CD4-positive, CD25-positive, alpha-beta regulatory T cell (primary cell): ENCODE measurements at places on chromosomes 5 and 9.

GRCh38 chr5:31531543-31531887, 378 bp downstream of the DROSHA start:
- no peak for DNase-seq

DNA sequence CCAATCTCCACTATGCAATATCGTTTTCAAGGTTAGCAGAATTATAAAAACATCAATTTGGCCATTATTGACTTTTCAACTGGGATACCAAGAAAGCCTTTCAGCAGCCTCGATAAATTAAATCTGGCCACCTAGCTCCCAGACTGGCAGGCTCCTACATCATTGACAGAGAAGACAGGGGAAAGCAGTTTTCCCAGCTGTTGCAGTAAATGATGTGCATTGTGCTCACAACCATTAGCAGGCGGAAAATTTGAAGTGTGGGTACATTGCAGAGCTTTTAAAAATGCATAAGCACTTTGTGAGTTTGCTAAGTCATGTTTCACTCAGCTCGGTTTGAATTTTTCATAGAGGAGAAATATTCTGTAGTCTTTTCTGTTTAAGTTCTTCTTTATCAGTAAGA, 297.9 kb downstream of the KCTD16 start:
- DNase-seq = no peak

DNA sequence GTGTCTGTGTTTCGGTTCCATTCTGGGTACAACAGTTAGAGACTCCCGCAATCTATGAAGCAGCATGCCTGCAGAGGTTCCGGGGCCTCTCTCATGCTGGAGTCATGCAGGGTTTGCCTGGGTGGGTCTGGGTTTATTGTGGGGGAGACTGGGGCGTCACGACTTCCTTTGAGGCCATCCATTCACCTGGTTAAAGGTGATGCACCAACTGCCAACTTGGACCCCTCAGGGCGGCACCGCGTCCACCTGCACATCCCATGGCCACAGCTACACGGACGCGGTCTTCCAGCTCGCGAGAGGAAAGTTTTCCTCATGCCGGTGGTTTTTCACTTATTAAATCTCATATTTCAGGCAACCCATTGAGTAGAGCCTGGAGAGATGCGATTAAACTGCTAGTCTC, 30.9 kb upstream of the IRX4 start:
- no peak for DNase-seq

DNA sequence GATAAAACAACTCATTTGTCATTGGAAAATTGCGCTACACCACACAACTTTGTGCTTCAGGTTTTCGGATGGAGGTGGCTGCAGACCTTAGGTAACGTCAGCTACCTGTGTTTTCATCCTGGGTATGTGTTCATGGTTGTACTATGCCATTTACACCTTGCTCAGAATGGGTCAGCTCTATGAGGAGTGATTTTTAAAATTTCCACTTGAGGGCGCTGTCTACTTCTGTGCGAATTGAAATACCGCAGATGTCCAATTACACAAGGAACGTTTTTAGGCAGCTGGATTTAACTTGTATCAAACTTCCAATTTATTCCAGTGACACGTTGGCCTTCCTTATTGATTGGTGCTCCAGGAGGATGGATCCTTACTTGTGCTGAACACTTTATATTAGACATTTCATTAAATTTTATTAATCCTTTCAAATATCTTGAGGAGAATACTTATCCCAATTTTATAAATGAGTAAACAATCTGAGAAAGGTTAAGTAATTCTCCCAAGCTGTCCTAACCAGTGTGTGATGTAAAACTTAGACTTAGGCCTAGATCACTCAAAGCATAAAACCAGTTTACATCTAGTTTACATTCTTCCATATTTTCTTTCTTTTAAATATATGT, 23.4 kb downstream of the DMRTA1 start:
- DNase-seq = peak; percentile 39

DNA sequence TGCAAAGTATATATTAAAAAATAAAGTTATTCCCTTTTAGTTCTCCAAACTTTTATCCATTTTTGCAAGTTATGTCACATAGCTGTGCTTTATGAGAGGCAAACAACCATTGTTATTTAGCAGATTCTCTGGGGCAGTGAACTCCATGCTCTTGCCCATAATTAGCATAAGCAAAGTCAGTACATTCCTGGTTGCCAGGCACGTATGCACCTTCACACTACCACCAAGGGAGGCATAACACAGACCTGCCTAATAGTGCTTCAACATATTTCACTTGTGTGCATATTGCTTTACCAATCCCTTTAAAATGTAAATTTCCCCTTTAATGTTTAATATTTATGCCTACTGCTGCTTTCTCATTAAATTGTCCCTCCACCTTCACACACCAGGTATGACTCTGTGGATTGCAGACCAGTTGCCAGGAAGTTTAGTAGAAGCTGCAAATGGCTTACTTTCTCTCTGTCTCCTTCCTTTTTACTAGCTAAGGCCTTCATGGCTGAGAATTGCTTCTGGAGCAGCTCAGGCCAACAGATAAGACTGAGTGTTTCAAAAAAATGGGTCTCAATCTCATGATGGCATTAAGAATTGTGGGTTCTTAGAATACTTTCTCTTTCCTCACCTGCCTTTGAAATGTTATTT, 388.2 kb downstream of the PRR16 start:
- DNase-seq = no peak

DNA sequence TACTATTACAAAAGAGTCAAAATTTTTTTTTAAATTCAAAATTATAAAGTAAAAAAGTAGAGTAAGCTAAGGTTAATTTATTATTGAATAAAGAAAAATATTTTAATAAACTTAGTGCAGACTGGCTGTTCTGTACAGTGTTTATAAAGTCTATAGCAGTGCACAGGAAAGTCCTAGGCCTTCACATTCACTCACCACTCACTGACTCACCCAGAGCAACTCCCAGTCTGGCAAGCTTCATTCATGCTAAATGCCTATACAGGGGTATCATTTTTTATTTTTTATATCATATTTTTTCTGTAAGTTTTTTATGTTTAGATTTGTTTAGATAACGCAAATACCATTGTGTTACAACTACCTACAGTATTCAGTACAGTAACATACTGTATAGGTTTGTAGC, 700.7 kb upstream of the GRAMD2B start:
- DNase-seq = no peak

DNA sequence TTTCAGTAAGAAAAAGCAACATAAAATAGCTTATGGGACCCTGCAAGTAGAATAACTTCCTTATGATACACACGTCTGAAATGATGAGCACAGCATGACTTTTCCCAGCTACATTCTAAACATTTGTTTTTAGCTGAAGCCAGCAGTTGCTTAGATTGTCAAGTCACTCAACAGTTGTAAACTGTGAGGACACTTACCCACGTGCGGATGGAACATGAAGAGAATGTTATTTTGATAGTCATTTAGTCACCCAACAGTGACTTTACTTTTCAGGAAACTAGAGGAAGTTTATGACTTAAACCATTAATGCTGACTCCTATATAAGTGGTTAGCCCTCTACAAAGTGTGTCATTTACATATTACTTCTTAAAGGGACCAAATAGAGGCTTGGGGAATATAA, 3.0 kb downstream of the HACD4 start:
- peak; percentile 40 for DNase-seq

- DNase-seq = no peak
Measured at GRCh38 chr5:126360467-126360866, 62.7 kb upstream of the GRAMD2B start.

GRCh38 chr9:26760675-26761074, 131.9 kb downstream of the CAAP1 start:
- DNase-seq = no peak

GRCh38 chr5:132422720-132423437, 53.4 kb downstream of the SLC22A5 start:
- DNase-seq = no peak

- DNase-seq = no peak
Measured at GRCh38 chr5:127643607-127644006, 5.3 kb upstream of the CTXN3 start.

- DNase-seq = no peak
Measured at GRCh38 chr5:172591636-172592035, 49.4 kb upstream of the NEURL1B start.

GRCh38 chr5:150789450-150789849, 10.9 kb downstream of the SMIM3 start:
- no peak for DNase-seq

DNA sequence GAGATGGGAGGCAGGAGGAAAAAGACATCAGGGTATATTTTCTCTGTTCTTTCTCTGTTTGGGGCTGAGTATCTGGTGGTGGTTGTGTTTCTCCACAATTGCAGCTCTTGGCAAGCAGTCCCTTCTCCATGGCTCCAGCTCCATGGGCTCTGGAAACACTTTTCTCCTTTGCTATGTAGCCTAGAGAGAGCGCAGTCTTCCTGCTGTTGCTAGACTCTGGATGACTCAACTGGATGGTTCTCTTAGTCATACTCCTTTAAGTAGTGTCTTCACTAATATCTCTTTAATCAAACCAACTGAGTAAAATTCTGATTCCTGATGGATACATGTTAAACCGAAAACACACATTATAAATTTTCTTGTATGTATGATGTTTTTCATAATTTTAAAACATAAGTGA, 3.3 kb upstream of the PLGRKT start:
- no peak for DNase-seq

GRCh38 chr5:129241755-129242154, 147.2 kb downstream of the ISOC1 start:
- no peak for DNase-seq

GRCh38 chr9:114777821-114778609, 27.8 kb downstream of the TNFSF15 start:
- DNase-seq = peak; percentile 47

- no peak for DNase-seq
Measured at GRCh38 chr9:97752274-97752673, 55.1 kb upstream of the XPA start.

DNA sequence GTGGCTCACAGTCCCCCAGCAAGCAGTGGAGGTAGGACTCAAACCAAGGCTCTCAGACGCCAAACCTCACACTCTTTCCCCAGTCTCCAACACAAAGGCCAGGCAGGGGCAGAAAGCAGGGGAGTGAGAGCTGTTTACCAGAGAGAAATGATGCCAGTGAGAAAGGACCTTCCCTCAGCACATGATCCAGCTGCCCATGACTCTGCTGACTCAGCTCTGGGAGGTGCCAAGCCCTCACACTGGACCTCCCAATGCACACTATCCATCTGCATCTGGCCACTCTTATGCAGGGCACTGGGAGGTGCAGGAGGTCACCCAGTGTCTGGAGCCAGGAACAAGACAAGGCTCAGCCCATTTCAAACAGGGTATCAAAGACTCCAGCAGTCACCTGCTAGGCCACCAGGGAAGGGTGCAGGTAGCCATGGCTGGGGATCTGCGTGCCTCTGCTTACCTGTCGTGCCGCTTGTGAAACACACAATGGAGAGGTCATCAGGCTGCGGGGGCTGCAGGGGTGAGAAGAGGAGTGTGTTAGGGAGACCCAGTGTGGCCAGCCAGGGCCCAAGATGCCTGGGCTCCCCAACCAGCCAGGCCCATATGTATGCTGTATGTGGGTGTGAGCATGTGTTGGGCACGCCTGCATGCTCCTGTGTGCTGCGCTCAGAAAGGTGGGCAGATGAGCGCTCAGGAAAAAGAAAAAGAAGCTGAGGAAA, 26.3 kb downstream of the ACSL6 start:
- DNase-seq = no peak

GRCh38 chr5:87081016-87081415, 186.7 kb upstream of the RASA1 start:
- no peak for DNase-seq

DNA sequence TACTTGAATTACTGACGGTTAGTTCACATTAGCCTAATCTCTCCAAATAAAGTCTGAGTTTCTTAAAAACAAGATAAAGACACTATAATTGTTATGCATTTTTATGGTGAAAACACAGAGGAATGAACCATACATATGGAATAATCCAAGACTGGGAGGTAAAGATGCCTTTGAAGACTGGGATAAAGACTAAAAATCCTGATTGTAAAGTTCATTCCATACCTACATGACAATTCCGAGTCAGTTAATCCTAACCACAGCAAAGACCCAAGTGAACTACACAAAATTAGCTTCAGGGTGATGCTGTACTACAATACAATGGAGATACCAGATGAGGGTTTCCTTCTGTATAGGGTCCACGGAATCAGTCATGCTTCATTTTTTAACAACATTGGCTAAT, 6.3 kb downstream of the AP3B1 start:
- DNase-seq = no peak

GRCh38 chr9:16410601-16411280, 459.7 kb downstream of the BNC2 start:
- DNase-seq = no peak

DNA sequence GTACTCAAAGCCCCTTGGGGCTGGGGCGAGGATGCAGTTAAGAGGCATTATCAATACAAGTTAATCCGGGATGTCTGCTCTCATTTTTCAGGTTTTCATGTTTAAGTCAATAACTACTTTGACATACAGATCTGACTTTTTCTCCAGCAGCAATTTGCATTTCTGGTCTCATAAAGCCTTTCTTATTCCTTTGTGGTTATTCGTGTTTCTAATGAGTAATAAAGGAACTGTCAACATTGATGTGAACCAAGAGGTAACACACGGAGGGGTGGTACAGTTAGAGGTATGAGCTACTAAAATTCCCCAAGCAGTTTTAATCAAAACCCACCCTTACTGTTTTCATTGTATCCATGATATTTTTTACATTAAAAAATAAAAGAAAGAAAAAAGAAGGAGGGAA, 138.0 kb upstream of the NFIB start:
- DNase-seq = no peak

DNA sequence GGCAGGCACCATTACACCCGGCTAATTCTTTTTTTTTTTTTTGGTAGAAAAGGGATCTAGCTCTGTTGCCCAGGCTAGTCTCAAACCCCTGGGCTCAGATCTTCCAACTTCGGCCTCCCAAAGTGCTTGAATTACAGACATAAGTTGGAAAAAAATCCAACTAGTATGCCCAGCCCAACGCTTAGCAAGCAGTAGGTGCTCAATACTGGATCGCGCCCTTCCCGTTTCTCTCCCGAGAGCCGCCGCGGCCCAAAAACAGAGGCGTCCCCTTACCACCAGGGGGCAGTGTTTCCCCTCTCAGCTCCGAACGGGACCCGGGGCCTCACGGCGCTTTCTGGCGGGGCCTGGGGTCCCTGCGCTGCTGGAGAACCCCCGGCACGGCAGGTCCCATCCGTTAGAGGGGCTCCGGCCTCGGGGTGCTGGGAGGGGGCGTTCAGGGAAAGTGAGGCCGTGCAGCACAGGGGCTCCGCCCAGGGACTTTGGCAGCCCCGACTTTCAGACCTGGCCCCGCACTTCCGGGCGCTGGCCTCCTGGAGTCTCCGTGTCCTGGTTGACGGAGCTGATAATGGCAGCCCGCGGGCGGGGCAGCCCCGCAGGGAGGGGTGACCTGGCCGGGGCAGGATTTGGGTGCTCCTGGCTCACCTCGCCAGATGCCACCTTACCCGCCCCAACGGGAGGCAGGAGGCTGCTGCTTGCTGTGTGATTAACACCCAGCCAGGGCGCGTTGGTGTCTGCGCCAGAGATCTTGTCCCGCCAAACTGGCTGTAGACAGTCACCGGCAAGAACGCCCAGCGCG, 15.2 kb downstream of the PTGES start:
- DNase-seq = peak; percentile 84

GRCh38 chr9:107759823-107760166, 270.2 kb upstream of the KLF4 start:
- DNase-seq = no peak

GRCh38 chr5:56910210-56910965, 992 bp downstream of the SETD9 start:
- no peak for DNase-seq
